ENCODE measurements at places on chromosomes 1 and 21.

GRCh38 chr1:229227298-229227919 is 43.5 kb upstream of the RAB4A start:
- DNase-seq = peak; percentile 70

DNA sequence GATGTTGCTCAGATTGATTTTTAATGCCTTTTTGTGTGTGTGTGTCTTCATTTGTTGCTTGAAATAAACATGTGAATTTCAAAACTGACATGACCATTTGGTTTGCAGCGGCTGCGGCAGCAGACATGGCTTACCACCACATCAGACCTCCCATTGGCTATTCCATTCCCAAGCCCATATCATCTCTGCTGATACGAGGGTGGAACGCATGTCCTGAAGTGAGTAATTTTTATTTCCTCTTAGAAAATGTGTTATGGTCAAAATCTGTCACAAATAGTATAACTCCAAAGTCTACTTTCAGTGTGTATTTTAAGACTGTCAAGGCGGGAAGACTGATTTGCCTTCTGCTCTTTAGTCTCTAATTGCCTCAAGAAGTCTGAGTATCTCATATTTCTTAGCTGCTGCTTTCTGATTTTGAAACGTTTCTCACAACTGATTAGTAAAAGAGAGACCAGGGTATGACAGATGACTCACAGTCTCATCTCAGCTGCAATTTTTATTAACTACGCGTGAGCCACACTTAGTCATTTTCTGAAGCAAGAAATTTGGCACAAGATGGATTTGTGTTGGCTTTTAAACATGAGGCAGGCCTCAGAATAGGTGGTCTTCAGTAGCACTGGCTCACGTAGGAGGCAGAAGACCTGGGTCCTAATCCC is 49.0 kb downstream of the LRRC53 start:
- no peak for DNase-seq

- DNase-seq = no peak
Measured at GRCh38 chr1:46717654-46718053, 1.3 kb downstream of the EFCAB14 start.

GRCh38 chr1:110548381-110548780 is 29.4 kb upstream of the KCNA10 start:
- no peak for DNase-seq

DNA sequence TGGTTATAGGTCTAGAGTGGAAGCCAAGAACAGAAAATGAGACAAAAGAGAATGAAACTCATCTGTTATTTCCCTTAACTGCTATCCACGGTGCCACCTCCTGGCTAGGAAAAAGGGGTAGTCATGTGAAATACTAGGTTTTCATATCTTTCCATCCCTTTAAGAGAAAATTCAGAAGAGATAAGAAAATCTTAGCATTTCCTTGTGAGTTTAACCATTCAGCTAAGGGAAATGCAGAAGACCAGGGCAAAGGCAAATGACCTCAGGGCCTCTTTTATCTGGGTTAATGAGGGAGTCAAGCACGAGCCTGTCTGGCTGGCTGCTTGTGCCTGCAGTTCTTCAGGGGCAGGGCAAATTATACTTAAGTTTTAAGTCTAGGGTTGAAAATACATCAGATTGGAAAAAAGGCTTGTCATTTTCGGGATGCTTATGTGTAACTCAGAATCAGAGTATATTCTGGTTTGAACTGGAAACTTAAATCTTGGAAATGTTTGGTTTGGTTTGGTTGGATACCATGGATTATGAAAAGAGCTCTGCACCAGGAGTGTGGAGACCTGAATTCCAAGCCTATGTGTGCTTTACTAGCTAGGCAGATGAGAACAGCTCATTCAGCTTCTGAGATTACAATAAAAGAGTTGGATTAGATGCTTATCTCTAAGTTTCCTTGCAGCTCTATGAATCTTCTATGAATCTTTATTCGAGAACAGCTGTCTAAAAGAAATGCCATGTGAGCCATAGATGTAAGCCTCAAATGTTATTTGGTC is 19.9 kb downstream of the NIBAN1 start:
- no peak for DNase-seq

DNA sequence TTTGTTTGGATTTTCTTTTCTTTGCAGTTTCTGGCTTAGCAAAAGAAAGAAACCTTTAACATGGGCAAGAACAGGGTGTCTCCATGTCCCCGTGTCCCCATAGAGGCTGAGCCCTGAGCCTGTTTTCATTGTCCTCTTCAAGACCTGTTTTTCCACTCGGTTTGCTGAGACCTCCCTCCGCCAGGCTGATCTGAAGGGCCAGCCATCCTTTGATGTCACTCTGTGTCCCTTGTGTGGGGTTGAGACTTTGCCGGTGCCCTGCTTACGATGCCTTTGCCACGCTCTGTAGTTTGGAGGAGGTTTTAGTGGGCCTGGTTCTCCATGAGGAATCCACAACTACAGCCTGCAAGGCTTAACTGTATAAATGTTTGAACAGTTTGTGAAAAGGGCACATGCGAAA is 23.8 kb downstream of the IFNGR2 start:
- no peak for DNase-seq

DNA sequence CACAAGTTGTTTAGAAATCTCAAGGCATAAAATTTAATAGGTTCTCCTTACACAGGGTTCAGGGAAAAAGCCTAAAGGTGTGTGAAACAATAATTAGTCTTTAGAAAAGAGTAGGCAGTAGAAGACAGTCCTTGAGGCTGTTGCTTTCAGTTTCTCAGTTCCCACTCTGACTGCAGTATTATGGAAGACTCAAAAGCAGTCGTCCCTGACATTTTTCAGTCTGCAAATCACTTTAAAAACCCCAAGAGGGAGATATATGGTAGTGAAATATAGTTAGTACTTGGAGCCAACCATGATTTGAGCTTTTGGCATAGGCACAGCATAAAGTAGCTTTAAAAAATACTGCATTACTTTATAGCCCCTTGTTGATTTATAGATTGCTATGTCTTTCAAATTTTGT is 299.7 kb downstream of the OLFM3 start:
- no peak for DNase-seq

DNA sequence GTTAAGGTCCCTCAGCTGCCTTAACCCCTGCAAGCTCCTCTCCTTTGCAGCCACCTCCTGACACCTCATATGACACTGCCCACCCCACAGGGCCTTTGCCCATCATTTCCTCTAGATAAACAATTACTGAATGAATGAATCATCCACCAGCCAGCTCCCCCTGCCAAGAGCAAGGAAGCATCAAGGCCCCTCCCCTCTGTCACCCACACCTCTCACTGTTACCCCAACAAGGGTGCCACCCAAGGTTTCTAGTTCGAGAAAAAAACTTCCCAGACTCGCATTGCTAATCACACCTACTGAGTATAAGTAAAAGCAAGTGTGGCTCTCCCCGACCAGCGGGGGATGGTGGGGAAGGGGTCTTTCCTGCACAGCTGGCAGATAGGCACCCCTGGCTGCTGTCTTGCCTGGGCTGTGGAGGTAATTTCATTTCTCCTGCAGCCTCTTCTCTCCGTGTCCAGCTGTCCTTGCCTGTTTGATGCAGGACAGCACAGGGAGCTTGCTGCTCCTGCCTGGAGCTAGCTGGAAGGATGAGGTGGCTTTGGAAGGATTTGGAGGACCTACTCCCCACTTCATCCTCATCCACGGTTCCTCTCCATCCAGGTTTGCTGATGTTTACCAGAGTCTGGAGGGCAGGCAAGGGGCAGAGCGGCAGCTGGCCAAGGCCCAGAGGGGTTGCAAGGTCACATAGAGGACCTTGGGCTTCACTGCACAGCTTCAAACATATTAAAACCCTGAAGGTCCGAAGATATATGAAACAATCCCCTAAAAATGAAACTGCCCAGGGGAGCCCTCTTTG is 33.1 kb upstream of the LBR start:
- DNase-seq = peak; percentile 27

- DNase-seq = no peak
Measured at GRCh38 chr1:225651376-225651871, 1.5 kb downstream of the ENAH start.

- no peak for DNase-seq
Measured at GRCh38 chr1:71618191-71618590, 537.4 kb upstream of the ZRANB2 start.
